ENCODE measurements at places on chromosomes 6 and 20. TPM values are rescaled to one million over a fixed set of nuclear protein-coding genes. Genes with fewer than 3 reads are reported as not detected.

Gene GHRH
- total RNA-seq = not detected

DNA sequence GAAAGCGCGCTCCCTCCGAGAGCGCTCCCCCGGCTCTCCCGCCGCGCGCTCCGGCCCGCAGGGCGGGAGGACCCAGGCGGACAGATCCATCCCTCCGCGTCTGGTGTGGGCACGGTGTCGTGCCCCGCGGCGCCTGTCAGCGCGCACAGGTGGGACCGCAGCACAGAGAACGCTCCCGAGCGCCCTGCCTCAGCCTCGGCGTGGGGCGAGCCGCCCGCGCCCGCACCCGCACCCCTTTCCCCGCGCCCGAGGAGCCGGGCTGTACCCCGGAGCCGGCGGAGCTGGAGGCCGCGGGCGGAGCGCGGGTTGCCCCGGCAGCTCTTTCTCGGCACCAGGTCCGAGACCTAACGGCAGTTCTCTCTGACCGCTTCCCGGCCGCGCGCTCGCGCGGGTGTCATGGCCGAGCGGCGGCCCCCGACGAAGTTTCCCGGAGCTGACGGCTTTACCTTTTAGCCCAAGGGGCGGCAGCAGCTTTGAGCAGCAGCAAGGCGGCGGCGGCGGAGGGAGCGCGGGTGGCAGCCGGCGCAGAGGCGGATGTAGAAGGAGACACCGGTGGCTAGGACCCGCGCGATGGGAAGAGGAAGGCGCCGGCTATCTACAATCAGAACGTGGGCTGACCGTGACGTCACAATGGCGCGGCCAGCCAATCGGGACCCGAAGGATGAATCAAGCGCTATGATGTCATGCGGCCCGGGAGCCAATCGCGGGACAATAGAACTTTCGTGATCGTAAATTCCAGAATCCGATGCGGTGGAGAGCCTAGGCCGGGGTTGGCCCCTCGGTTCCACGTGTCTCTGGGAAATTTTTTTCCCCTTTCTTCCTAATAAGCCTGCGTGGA is at the start of gene ELOVL5:
ELOVL5 (minus strand) TSS at position 580 of the 838 bp plus-strand sequence. CDS start 53,251 bp downstream, outside the sequence.
- peak; percentile 99 for DNase-seq

DNA sequence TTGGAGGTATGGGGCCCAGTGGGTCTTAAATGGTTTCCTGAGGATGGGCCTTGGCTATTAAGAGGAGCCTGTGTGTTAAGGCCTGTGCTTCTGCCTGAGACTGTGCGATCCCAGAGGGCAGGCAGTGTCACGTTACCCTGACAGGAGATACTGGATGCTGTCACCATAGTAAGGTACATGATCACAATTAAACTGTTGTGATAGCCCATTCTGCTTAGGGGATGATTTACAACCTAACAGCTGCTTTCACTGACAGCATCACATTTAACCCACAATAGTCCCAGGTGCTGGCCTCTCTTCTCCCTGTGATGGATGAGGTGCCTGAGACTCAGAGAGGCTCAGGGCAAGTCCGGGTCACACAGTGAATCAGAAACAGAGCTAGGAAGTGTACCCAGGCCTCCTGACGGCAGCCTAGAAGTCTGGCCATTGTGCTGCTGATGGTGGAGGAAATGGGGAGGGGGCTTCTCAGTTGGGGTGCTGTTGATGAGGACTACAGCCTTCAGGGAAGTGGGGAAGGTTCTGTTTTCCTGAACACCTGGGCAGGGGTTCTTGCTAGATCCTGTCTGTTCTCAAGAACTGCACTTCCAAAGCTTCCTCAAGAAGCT is 97.3 kb downstream of the MDGA1 start:
- DNase-seq = peak; percentile 20

DNA sequence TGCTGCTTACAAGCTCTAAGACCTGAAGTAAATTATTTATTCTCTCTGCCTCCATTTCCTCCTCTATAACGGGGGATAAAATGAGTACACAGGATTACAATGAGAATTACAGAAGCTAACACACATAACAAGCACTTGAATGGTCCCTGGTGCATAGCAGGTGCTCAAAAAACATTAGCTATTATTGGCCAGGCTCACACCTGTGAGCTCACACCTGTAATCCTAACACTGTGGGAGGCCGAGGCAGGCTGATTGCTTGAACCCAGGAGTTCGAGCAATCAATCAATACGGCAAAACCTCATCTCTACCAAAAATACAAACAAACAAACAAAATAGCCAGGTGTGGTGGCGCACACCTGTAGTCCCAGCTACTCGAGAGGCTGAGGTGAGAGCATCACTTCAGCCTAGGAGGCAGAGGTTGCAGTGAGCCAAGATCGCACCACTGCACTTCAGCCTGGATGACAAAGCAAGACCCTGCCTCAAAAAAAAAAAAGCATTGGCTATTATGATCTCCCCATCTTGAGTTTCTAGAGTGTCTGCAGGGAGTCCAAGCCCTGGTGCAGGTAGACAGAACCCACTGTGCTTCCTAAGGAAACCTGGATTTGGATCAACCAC is 68.1 kb downstream of the PREX1 start:
- DNase-seq = no peak

Gene LINC00237
- total RNA-seq = 0.31 TPM

- DNase-seq = no peak
These were observed 81.2 kb upstream of the MAN1A1 start for GRCh38 chr6:119430805-119431204.

Gene AIF1
- total RNA-seq = 6.2 TPM

- no peak for DNase-seq
These were observed 2.5 kb upstream of the SH3BGRL2 start for GRCh38 chr6:79628466-79629288.

GRCh38 chr6:43287717-43288679 is 10.1 kb upstream of the SLC22A7 start:
- DNase-seq = no peak

Gene BPIFB2
- total RNA-seq = not detected

GRCh38 chr6:44699851-44700250 is 312.3 kb downstream of the CDC5L start:
- no peak for DNase-seq
